Urinary bladder (tissue), 4 donors: ENCODE measurements at places on chromosomes 3 and 15.

DNA sequence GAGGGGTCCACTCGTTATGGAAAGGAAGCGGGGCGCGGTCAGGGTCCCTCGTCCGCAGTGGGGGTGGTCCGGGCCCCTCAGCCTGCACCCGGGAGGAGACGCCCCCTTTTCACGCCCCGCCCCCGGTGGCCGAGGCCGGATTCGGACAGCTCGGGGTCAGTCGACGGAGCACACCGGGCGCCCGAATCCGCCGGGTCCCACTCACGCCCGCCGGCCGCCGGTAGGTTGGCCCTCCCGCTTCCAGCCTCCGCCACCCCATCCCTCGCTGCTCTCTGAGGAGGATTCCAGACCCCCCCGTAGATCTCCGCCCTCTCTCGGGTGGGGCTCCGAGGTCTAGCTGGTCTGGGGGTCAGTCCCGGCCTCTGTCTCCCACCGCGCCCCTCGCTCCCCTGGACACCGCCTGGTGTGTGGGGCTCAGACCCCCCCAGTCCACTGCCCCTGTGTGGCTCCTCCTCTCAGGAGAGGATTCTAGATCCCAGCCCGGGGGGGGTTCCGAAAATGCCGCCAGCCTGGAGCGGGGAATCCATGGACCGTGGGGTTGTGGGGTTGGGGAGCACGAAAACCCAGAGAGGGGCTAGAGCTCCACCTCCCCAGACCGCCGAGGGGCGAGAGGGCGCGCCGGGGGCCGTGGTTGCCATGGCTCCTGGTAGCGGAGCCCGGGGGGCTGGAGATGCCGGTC, 725 bp downstream of the CHL1 start:
- DNase-seq = no peak

GRCh38 chr3:184690192-184690883, 21.5 kb downstream of the MAGEF1 start:
- no peak for DNase-seq

GRCh38 chr3:71300951-71301393, 282.6 kb downstream of the FOXP1 start:
- DNase-seq = no peak

GRCh38 chr3:40490916-40491315, 14.0 kb downstream of the ZNF619 start:
- no peak for DNase-seq

GRCh38 chr3:147653367-147653923, 244.3 kb downstream of the ZIC1 start:
- no peak for DNase-seq

DNA sequence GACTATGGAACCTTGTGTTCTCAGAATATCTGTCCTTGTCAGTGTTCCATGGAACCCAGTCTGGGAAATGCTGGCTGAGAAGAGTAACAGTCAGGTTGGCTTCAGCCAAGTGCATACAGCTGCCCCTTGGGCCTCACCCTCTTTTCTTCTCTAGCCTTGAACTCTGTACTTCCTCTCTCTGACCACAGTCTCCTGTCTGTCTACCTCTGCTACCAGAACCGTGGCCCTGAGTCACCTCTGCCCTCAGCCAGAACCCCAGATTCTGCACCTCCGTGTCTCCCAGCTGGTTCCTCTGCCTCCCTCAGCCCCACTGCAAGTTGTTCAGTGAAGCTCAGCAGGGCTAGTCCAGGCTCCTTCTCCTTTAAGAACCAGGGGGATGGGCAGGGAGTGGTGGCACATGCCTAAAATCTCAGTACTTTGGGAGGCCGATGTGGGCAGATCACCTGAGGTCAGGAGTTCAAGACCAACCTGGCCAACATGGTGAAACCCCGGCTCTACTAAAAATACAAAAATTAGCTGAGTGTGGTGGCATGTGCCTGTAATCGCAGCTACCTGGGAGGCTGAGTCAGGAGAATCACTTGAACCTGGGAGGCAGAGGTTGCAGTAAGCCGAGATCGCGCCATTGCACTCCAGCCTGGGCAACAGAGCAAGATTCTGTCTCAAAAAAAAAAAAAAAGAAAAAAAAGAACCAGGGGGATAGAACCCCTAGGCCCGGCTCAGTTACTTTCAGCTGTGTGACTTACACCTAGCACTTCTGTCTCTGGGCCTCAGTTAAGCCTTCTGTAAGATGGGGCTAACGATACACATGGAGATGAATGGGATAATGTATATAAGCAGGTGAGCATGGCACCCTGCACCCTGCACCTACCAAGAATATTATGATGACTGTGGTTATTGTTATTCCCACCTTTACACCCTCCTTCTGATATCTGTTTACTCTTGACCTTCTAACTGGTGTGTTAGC, 24.3 kb upstream of the TATDN2 start:
- no peak for DNase-seq

GRCh38 chr3:58979840-58980239, 70.0 kb downstream of the CFAP20DC start:
- DNase-seq = no peak
